Cortex of kidney (tissue), 1 donor: ENCODE measurements at places on chromosomes 2 and 18.

GRCh38 chr2:122955776-122956175, 1069.3 kb upstream of the CNTNAP5 start:
- no peak for DNase-seq

DNA sequence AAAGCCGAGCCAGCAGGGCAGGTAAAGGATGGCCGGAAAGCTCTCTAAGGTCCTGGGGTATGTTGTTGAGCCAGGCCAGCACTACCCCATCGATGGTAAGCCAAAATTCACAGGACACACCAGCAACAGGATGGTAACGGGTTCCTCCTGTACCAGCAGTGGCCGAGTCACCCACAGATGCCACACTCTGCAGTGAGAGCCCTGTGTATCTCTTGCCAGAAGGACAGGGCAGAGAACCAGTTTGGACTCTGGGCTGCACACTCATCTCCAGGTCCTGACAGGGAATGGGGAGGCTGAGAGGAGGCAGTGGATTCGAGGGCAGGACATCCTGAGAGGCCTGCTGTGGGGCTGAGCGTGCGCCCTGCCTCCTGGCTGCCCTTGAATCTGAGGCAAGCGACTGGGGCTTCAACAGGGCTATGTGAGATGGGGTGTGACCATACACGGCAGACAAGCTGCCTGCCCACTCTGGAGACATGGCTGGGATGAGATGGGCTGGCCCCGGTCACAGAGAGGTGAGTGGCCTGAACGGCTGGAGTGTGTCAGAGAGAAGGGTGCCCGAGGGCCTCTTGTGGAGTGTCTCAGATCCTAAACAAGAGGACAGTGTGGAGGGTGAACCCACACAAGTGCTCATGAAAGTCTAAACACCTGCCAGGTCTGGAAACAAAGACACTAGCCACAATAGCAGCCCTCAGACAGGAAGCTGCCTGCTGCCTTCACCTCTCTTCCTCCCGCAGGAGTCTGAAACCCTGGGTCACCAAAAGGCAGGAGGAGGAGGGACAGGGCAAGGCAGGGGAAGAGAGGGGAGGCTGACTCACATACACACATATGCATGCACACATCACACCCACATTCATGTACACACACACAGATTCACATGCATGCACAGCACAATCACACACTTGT, 182.3 kb downstream of the LOXHD1 start:
- DNase-seq, result no peak

- no peak for DNase-seq
Observed at GRCh38 chr2:100064592-100065428, 77.6 kb downstream of the AFF3 start.

DNA sequence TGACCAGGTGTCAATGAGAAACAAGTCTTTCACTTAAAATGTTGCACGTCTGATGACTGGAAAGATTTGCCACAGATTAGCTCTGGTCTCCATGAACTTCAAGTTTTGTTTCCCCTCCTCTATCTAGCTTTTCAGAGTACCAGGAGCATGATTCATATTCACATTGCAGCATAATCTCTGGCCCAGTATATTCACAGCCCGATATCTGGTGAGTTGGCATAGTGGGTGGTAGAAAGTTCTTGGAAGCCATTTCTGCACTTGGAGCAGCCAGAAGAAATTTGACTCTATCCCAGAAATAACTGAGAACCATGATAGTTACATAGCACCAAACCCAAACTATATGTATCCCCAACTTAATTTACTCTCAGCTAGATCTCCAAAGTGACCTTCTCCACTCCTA, 503.9 kb downstream of the PID1 start:
- no peak for DNase-seq

DNA sequence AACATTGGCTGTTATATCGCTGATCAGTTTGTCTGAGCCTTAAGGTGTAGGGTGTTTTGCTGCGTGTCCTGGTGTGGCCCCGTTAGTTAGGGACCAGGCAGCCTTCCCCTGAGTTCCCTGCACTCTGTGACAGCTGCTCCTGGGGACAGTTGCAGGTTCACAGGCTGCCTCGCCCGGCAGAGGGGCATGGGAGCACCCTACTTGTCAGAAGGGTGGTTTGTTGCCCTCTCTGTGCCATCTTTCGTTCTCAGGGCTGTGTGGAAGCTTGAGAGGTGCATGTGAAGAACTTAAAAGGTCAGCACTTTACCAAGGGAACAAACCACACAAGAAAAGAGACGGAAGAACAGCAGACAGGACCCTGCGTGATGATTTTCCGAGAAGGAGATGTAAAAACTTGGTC, 159.6 kb downstream of the LDLRAD4 start:
- no peak for DNase-seq

GRCh38 chr2:7517088-7517487, 599.9 kb downstream of the RNF144A start:
- no peak for DNase-seq

GRCh38 chr2:62964050-62964449, 86.6 kb upstream of the OTX1 start:
- DNase-seq, result no peak

DNA sequence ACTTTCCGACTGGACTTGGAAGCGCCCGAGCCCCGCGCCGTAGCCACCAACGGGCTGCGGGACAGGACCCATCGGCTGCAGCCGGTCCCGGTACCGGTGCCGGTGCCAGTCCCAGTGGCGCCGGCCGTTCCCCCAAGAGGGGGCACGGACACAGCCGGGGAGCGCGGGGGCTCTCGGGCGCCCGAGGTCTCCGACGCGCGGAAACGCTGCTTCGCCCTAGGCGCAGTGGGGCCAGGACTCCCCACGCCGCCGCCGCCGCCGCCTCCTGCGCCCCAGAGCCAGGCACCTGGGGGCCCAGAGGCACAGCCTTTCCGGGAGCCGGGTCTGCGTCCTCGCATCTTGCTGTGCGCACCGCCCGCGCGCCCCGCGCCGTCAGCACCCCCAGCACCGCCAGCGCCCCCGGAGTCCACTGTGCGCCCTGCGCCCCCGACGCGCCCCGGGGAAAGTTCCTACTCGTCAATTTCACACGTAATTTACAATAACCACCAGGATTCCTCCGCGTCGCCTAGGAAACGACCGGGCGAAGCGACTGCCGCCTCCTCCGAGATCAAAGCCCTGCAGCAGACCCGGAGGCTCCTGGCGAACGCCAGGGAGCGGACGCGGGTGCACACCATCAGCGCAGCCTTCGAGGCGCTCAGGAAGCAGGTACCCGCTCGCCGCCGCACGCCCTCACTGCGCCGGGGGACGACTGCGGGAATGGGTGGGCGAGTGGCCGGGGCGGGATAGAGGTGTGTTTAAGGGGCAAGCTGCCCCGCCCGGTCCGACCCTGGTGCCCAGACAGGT, 713 bp downstream of the ATOH8 start:
- no peak for DNase-seq

DNA sequence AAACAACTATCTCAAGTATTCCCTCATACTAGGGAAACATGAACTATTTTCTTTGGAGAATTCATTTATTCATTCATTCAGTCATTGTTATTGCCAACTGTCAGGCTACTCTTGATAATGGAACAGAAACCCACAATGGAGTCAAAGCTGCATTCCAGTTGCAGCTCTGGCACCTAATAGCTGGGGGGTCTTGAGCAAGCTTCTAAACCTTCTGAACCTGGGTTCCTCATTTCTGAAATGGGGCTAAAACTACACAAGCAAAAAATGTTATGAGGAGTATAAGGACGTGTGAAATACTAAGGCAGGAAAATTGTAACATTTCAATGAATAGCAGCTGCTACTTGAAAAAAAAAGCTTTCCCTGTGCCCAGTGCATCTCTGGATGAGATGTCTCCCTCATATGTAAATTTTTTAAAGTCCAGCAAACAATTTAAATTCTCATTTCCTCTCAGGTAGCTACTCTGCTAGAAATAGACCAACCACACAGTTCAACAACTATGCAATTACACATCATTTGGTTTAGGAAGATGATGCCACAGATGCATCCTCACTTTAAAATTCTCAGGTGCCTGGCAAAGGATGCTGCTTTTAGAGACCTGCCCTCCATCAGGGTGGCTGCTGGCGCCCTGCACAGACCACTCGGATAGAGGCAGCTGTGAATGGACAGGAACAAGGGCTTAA, 38.5 kb downstream of the SPRED2 start:
- DNase-seq, result no peak

- no peak for DNase-seq
Observed at GRCh38 chr18:55694291-55694690, 106.3 kb upstream of the TCF4 start.

GRCh38 chr18:8177330-8178016, 431.8 kb upstream of the RAB12 start:
- no peak for DNase-seq

DNA sequence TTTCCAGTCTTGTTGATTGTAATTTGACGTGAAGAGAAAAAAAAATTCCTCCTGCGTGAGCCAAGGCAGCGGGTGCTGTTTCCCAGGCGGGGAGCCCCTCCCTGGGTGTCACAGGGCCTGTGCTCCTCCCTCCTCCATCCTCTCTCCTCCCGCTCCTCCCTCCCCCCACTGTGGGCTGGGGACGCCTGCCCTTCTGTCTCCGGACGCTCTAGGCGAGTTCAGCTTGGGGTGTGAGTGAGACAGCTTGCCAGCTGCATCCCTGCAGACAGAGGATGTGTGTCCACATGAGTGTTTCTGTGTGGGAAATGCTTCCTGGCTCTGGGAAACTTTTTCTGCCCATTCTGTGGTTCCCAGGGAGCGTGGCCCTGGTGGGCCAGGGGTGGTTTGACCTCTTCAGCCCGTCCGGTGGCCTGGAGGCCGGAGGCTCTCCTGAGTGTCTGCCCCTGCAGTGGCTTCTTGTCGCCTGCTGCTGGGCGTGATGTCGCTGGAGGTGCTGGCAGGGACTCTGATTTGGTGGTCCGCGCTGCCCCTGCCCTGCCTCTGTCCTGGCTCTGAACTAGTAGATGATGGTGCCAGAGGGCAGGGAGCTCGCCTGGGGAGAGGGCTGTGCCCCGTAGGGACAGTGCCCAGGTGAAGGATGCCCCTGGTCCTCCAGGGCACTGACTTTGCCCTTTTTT, 96.4 kb downstream of the USP40 start:
- no peak for DNase-seq

DNA sequence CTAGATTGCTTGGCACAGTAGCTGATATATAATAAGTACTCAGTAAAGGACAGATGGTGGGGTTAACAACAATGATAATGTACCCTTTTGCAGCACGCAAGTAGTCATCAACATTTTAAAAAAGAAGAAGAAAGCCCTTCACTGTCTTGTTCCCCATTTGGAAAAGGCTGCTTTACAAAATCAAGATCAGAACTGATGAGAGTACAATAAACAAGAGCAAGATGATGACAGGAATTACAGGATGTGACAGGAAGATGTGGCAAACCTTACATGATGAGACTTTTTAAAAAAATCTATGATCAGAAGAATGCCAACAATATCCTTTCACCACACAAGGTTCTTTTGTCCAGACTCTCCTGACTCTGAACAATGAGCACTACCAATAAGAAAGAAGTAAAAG, 9.1 kb downstream of the TYW5 start:
- DNase-seq, result no peak

- DNase-seq, result no peak
Observed at GRCh38 chr2:236830926-236831325, 254.8 kb upstream of the COPS8 start.

DNA sequence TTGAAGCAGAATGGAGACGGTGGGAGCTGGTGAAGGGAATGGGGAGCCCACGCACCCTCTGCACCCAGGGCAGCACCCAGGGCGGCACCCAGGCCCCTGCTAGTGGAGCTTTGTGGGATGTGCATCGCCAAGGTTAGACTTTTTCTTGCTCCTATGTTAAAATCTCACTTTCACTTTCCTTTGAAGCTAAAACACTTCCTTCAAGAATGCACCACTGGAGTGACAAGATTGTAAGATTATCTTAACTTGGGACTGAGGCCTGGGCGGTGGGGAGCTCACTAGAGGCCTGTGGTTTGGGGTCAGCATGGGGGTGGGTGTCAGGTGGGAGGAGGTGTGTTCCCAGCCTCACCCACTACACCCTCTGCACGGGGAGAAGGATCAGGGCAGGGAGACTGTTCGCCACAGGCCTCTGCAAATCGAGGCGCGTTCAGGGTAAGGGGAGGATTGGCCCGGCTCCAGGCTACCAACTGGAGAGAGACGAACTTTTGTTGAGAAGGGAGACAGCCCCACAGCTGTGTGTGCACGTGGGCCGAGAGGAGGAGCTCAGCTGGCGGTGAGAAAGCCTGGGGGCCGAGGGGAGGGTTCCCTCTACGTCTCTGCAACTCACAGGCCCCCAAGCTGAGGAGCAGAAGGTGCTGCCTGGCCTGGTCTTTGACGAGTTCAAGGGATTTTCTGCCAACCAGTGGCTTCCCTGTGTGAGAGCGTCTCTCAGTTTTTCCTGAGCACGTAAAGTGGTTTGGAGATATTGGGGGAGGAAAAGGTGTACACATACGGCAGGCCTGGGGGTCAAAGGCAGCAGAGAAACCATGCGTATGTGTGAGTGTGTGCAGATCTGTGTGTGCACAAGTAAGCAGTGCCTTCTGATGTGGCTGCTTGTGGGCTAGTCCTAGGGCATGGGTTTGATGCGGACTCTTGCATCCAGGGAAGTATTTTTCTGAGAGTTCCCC, 147.7 kb downstream of the KLHL29 start:
- DNase-seq, result no peak

GRCh38 chr2:105814291-105814940, 69.7 kb downstream of the NCK2 start:
- DNase-seq, result no peak

DNA sequence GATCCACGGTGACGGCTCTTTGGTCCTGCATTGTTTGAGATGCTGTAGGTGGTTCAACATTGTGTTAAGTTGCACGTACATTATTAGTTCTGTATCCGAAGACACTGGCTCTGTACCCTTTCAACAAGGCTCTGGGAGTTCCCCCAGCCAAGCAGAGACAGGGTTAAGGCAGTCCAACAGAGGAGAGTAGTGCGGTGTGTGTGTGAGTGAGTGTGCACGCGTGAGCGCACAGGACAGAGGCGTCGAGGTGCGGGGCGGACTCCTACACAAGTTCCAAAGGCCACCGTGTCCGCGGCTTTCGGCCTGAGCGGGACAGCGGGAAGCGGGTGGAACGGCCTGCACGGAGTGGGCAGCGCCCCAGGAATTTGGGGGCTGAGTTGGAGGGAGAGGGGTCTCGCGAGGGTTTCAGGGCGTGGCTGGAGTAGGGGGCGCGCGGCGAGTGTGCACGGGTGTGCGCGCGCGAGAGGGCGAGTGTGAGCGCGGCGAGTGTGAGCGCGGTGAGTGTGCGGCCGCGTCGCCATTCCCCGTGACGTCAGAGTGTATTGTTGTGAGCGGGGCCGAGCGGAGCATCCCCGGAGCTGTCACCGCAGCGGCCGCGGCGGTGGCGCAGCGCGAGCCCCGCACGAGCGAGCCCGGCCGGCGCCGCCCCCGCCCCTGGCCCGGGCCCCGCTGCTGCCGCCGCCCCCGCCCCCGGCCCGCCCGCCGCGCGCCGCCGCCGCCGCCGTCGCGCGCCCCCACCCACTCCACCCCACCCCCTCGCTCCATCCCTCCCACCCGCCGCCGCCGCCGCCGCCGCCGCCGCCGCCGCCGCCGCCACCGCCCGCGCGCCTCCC, at the start of gene ASXL3:
TSS of gene ASXL3 (plus strand) at position 535 of the 833 bp plus-strand sequence. CDS start 413 bp downstream, outside the sequence.
- no peak for DNase-seq

GRCh38 chr2:98736464-98736889, 5.5 kb upstream of the MGAT4A start:
- DNase-seq, result no peak
